Astrocyte (in vitro differentiated cells and primary cell): ENCODE measurements at places on chromosomes 7 and 10. TPM values are rescaled to one million over a fixed set of nuclear protein-coding genes. Genes with fewer than 3 reads are reported as not detected.
A peak's percentile ranks its signal among the peaks of the same experiment; 100 is the strongest.

ZNF239 gene
- total RNA-seq: 5.3 and 5.7 TPM in 2 replicates

HKDC1 gene
- total RNA-seq: 4.2 and 4.3 TPM in 2 replicates

SYT15 gene
- 1.2 and 1.4 TPM in 2 replicates for total RNA-seq

CALHM1 gene
- total RNA-seq: not detected in 2 replicates

SHOC2 gene
- 80.7 and 82.0 TPM in 2 replicates for total RNA-seq

DNA sequence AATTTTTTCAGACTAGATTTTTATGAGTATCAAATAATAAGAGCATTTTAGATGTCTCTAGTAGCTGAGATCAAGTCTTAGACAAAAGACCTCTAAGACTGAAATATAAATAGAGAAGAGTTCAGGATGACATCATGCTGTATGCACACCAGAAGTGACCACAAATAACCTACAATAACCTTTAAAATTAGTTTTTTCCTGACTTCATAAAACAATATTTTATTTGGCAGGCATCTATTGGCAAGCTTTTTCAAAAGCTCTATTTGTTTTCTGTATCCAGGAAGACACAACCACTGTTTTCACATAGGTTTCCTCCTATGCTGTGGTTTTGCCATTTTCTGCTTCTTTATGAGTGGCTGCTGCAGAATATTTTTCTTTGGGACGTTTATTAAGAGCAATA is 359.1 kb downstream of the CRPPA start:
- H3K4me3 ChIP-seq: no peak overlapping the region
- H3K4me1 ChIP-seq: peaks cover 9% of the 10 kb centered on the region
- peak overlapping the region; percentile 23 for H3K27ac ChIP-seq
- no peaks in the 10 kb centered on the region for H3K36me3 ChIP-seq

TACR2 gene
- total RNA-seq: not detected in 2 replicates

CALHM3 gene
- total RNA-seq: not detected in 2 replicates

CTAGE15 gene
- total RNA-seq: 0.26 TPM in 1 of 2 replicates, not detected in the other

THSD7A gene
- 1.4 and 3.5 TPM in 2 replicates for total RNA-seq

DNA sequence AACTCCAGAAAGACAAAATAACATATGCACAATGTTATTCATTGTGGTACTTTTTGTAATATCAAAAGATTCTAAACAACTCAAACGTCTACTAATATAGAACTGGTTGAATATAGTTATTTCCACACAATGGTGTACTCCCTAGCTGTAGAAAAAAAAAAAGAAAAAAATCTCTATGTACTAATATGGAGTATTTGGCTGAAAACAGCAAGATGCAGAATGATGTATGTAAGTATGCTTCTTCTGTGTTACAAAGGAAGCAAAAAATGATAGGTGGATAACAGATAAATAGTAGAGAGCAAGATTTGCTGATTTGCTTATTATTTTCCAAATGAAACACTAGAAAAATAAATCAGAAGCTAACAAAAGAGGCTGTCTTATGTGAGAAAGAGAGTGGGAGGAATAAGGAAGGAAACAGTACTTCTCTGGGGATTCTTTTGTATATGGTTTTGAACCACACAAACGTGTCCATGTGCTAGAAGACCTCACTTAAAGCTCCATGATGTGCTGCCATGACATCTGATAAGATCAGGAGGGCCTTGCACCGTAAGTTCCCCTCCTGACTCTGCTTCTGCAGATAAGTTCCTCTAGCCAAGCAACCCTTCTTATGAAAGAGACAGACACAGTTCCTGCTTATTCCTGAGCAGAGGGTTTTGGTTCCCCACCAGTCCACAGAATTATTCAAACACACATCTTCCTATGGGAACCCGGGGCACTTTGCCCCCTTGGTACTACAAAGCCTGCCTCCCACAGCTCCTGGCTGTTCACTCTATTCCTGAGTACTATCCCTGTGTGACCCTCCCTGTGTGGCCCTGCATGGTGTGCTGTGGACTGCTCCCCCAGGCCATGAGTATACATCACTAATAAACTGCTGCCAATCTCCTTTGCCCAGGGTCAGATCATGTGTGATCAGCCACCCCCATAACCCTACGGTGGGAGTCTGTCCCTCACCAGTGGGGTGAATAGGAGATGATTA is 159.1 kb downstream of the CCDC71L start:
- H3K27ac ChIP-seq: no peak overlapping the region
- no peaks in the 10 kb centered on the region for H3K4me1 ChIP-seq
- no peaks in the 10 kb centered on the region for H3K36me3 ChIP-seq

GRCh38 chr7:101865031-101865430 is 47.6 kb downstream of the CUX1 start:
- no peak for DNase-seq
- no peaks in the 10 kb centered on the region for H3K36me3 ChIP-seq

GRCh38 chr10:35129185-35129674 is 2.6 kb downstream of the CREM start:
- DNase-seq: no peak
- no peaks in the 10 kb centered on the region for H3K27me3 ChIP-seq
- H3K4me1 ChIP-seq: peaks cover 8% of the 10 kb centered on the region

MNX1 gene
- not detected in 2 replicates for total RNA-seq

NKX1-2 gene
- 0.07 TPM in 1 of 2 replicates, not detected in the other for total RNA-seq

DNA sequence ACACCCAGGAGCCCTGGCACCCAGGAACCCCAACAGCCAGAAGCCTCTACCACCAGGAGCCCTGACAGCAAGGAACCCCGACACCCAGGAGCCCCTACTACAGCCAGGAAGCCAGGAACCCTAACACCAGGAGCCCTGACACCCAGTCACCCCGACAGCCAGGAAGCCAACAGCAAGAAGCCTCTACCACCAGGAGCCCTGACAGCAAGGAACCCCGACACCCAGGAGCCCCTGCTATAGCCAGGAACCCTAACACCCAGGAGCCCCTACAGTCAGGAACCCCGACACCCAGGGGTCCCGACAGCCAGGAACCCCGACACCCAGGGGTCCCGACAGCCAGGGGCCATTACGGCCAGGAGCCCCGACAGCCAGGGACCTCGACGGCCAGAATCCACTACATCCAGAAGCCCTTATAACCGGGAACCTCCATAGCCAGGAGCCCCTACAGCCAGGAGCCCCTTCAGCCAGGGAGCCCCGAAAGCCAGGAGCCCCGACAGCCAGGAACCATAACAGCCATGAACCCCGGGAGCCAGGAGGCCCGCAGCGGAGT is 440 bp upstream of the GLRX3 start:
- no peak for DNase-seq
- peaks cover 2% of the 10 kb centered on the region for H3K36me3 ChIP-seq
- peak overlapping the region; percentile 82 for H3K27ac ChIP-seq
- H3K4me3 ChIP-seq: peak overlapping the region; percentile 92

DNA sequence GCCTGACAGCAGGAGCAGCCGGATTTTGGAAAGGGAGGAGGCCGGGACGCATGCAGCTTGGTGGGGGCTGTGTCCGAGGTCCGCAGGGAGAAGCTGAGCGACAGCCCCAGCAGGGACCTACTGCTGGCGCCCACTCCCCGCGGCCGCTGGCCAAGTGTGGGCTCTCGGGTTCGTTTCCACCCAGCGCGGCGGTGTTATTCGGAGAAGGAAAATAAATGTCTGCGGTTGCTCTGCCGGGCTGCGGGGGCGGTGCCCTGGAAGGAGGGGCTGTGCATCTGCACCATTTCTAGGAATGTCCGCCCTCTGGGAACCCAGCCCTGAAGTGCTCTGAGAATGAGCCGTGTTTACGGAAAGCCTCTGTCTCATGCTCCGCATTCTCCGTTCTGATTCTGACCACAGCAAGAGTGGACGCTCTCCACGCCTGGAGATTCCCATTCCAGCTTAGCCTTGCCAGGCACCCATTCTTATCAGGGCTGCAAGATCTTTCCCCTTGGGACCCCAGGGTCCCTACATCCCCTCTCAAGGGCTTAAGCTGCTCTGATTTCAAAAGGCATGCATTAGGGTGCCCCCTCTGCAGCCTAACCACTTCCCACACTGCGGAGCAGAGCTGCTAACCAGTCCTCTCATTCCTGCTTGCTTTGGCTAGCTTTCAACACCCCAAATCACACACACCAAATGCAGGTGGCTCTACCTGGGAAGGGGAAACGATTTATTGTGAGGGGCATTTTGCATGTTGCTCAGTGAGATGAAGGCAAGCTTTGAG is 256.6 kb upstream of the GLI3 start:
- H3K4me3 ChIP-seq: peak overlapping the region; percentile 61
- no peaks in the 10 kb centered on the region for H3K36me3 ChIP-seq
- H3K27me3 ChIP-seq: peaks cover 15% of the 10 kb centered on the region
- peaks cover 11% of the 10 kb centered on the region for H3K4me1 ChIP-seq
- no peak overlapping the region for H3K27ac ChIP-seq

ZDHHC6 gene
- total RNA-seq: 21.6 and 24.8 TPM in 2 replicates

DNA sequence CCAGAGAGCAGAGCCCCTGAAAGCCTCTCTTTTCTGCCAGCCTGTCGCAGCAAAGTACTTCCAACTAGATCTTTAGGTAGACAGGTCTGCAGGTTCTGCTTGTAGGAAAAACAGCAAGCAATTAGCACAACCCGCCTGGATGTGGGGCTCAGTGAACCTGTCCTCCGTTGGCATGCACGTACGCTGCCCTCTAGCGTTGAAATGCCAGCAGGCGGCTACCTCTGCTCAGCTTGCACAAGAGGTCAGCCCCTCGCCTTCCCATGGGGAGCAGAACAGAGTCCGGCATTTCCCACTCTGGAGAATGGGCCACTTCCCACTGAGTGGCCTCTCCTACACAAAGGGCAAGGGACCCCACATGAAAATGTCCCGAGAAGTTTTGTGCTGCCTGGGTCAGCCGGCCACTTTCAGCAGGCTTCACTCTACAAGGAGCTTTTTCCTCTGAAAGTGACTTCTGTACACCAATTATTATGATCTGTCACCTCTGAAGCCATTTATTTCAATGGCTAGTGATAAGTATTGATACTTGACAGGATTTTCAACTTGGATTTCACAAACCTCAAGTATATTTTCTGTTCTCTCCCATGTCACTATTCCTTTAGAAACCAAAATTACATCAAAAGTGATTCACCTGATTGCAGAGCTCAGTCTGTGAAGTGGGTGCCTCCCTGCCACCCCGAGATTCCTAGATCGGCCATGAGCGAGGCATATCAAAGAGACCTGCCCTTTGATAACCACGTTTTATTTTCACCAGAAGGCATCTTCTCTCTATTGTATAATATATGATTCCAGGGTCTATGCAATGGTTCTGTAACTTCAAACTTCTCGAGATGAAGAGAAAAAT is 56.7 kb downstream of the JCAD start:
- H3K27me3 ChIP-seq: no peaks in the 10 kb centered on the region
- peaks cover 19% of the 10 kb centered on the region for H3K4me1 ChIP-seq
- no peak overlapping the region for H3K27ac ChIP-seq
- H3K36me3 ChIP-seq: no peaks in the 10 kb centered on the region
- DNase-seq: peak; percentile 64

TMEM26 gene
- total RNA-seq: 0.18 and 0.31 TPM in 2 replicates
